Inflammatory macrophage treated with lipopolysaccharide for 4 hours (primary cell): ENCODE measurements at places on chromosomes 13 and 19.

- DNase-seq, result no peak
Observed at GRCh38 chr13:113973218-113974164, at the start of gene C13orf46. Gene C13orf46 (minus strand): TSS chr13:113974076. CDS start chr13:113973997, 79 bp downstream.

DNA sequence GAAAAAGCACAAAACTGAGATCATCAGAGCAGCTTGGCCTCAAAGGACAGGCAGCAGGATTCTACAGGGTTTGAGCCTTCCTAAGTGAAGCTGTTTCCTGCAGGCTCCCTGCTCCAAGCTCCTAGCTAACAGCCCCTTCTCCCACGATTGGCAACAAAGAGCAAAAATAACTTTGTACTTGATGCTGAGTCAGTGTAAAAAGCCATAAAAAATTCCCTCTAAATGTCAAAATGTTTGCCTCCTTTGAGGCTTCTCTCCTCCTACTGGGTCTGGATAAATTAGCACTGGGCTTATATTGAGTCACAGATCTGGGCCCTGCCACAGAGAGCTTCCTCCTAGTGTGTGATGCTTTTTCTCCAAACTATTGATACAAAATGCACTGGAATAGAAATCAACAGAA is 153.3 kb downstream of the TNFRSF19 start:
- DNase-seq, result no peak

DNA sequence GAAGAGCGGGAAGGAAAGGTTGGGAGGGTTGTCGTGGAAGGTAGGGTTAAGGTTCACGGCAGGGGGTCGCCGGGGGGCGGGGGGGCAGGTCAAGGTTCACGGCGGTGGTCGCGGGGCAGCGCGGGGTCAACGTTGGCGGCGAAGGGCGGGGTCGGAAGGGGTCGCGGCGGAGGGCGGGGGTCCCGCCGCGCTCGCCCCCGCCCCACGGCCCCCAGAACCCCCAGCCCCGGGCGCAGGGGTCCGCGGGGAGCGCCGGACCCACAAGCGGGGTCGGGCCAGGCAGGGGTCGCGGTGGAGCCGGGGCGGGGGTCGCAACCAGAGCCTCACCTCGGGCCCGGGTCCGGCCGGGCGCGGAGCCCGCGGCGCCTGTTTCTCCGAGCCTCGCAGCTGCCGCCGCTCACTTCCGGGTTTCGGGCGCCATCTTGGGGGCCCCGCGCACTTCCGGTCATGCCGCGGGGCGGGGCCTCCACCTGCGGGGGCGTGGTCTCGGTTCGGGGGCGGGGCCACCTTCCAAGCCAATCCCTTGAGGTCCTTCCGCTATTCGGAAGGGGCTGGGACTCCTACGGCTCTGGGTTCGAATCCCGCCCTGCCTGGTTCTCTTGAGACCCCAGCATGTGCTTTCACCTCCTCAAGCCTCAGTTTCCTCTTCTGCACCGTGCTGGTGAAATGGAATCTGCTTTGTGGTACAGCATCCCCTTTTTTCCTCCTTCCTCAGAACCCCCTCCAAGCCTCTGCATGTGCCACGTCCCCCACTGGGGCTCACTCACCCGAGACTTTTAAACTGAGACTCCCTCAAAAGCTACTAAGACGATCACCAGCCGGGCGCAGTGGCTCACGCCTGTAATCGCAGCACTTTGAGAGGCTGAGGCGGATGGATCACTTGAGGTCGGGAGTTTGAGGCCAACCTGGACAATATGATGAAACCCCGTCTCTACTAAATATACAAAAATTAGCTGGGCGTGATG is at the start of gene SBNO2:
SBNO2 (minus strand) TSS at position 424 of the 965 bp plus-strand sequence. CDS start 19,992 bp downstream, outside the sequence.
- peak; percentile 86 for DNase-seq

DNA sequence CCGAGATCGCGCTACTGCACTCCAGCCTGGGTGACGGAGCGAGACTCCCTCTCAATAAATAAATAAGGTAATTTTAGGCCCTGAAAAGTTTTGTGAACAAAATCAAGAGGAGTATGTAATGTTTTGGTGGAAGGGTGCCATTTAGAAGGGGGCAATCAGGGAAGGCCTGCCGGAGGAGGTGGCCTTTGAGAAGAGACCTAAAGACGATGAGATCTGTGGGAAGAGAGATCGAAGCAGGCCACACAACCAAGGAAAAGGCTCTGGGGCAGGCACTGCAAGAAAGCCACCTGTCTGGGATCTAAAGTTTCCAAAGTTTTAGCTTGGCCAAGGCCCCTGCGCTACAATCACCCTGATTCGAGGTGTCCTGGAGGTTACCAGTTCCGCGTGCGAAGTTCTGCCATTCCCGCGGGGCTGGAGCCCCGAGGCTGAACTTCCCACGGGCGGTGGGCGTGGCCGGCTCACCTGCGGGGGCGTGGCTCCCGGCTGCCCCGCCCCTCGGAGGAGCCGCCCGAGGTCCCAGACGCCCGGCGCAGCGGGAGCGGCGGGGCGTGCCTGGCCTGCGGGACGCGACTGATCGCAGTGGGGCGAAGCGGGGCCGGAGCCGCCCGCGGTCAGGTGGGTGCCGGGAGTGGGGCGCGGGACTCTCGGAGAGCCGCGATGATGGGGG is at the start of gene KLC3:
KLC3 (plus strand) TSS at position 519 of the 667 bp plus-strand sequence. CDS start 4,792 bp downstream, outside the sequence.
- no peak for DNase-seq
